Activated CD4-positive, alpha-beta T cell treated with anti-CD3 and anti-CD28 coated beads for 1 hour (primary cell): ENCODE measurements at places on chromosomes 16 and 17.

- DNase-seq = no peak
Measured at GRCh38 chr17:42676424-42677011, at the start of gene PLEKHH3. Gene PLEKHH3 (minus strand): TSS chr17:42676994. CDS start chr17:42676563, 431 bp downstream.

DNA sequence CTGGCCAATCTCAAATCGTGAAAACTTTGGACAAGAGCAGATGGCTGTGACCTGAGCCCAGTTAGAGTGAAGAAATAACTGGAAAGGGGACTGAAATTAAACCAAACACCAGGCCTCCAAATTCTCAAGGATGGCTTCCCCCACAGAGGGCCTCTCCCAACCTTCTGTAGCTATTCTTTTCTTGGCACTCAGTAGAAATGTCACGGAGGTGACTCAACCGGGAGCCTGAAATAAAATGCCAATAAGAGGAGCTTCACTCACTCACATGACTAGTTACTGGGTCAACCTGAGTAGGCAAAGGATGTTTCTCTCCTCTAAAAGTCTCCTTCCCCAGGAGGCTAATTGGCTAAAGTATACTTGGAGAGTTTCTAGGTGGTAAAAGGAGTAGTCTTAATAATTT lies 230.7 kb downstream of the MAF start:
- DNase-seq = no peak

- DNase-seq = no peak
Measured at GRCh38 chr16:83615953-83616350, 191.8 kb upstream of the HSBP1 start.

DNA sequence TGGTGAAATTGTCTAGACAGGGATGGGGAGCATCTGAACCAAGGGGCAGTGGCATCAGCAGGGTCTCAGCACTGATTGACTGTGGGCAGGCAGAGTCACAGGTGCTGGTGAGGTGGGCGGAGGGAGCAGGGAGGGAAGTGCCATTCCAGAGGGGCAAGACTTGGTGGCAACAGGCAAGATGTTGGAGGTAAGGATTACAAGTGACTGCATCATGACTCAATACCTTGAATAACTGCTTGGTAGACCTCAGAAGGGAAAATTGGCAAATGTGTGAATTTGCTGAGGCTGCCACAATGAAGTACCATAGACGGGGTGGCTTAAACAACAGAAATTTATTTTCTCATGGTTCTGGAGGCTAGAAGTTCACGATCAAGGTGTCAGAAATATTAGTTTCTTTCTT lies 419.1 kb downstream of the HS3ST3B1 start:
- DNase-seq = no peak

- no peak for DNase-seq
Measured at GRCh38 chr16:87531418-87531817, 38.6 kb upstream of the ZCCHC14 start.

GRCh38 chr17:49338883-49339282 lies 23.2 kb downstream of the ZNF652 start:
- DNase-seq = no peak

DNA sequence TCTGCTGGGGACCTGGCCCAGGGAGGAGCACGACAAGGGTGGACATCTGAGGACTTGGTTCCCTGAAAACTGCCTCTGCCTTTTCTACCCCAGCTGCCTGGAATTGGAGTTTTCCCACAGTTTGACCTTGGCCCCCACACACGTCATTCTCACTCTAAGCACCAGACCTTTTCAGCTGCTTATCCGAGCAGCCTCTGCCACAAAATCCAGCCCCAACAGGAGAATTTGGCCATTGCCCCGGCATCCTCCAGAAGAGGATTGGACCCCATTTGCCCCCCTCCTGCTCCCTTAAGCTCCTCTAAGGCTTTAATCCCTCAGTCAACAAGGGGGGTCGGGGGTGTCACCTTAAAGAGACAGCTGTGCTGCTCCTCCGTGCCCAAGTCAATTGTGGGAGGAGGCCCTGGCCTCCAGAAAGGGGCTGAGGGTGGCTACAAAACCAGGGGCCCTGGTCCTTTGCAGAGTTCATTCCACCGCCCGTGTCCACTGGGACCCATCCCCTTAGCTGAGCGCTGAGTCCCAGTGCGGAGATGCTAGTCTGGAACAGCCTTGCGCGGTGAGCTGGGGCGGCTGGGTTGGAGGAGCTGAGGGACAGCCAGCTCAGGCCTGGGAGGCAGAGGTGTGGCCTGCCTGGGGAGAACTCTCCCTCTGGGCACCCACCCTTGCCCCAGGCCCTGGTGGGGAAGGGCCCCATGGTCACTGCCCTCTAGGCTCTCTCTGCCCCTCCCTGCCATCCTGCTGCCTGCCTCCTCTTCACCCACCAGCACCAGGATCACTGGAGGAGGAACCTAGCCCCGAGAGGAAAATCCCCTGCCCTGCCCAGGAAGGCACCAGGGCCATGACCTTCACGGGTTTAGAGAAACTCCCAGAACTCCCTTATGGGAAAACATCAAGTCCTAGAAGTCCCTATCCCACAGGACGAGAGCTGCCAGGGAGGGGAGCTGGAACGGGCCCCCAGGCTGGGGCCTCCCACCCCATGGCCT lies 18.8 kb downstream of the TTYH2 start:
- DNase-seq = no peak

DNA sequence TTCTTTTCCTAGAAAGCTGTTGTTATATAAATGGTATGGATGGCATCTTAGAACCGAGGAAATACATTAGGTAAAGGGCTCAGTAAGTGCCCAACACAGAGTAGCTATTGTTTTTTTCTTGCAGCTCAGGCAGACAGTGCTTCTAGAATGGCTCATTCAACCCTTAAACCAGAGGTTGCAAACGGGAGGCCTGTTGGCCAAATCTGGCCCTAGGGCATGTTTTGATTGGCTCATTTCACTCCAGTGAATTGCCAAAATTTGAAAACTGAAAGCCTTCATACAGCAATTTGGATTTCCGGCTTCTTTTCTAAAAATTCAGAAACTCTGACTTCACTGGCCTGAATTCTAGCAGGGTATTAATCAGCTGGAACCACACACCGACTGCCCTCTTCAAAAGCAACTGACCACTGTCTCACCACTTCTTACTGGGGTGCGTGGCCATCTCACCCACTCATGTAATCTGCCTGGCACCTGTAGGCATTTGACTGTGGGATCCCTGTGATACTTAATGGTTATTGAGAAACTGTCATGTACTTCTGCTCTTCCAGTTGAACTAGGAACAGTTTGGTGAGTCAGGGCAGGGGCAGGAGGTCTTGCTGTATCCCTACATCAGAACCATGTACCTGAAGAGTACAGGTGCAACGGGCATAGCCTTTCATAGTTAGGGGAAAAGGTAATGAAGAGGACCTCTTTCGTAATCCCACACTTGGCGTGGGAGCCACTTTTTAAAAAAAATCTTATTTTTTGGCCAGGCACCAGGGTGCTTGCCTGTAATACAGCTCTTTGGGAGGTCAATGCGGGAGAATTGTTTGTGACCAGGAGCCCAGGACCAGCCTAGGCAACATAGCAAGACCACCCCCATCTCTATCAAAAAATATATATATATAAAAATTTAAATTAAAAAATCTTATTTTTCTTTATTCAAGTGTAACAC lies 53.6 kb upstream of the SCNN1B start:
- no peak for DNase-seq

DNA sequence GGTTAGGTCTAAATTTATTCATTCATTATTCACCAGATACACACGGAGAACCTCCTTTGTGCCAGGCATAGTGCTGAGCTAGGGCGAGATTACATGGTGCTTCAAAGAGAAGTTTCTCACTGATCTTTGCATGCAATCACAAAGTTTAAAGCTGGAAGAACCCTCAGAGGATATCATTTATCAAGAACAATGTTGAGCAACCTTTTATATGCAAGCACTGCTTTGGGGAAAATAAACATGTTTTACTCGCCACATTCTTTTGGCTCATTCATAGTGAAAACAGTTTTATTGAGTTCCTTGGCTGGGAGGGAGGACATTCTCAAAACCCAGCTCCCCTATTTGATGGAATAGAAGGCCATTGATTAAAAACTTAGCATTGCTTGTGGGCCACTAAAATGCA lies 49.8 kb upstream of the XYLT1 start:
- DNase-seq = no peak

DNA sequence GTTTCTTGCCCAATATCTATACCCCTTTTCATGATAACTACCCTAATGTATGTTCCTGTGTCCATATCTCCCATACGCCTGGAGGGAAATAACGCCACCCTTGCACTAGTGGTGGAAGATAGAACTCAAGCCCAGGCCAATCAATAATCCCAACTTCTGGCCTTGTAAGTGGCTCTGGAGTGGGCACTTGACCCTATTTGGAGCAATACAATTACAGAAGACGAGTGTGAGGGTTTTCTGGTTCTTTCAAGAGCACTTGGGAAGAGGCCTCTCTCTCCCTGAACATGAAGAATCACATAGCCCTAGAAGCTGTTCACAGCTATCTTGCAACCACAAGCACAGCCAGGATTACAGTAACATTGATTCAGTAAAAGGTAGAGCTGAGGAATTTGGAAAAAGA lies 217.9 kb downstream of the RAB11FIP4 start:
- DNase-seq = no peak

DNA sequence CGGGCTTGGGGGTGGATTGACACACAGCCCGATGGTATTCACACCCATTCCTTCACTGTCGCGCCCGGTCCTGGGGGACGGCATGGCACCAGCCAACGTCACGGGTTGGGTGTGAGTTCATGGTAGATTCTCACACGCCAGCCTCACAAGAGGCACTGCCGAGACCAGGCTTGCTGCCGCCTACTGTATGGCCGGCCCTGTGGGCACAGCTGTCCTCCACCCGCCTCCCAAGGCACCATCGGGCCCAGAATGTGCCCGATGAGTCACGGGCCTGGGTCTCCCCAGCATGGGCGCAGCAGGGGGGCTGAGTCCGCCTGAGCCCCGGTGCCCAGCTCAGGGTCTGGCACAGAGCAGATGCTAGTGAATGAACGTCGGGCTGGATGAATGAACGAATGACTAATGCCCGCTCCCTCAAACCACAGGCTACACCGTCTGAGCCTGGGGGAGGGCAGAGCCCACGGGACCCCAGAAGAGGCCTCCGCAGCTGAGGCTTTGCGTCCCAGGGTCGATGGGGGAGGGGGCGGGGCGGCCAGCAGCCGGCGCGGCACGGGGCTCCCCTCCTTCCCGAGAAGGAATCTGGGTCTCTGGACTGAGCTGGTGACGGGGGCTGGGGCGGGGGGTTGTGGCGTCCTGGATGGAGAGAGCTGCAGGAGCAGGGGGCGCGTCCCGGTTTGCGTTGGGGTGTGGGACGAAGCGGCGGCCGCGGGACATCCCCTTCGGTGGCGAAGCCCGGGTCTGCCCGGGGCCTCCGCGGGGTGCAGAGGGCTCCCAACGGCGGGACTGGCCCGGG lies 829 bp downstream of the PITPNM3 start:
- DNase-seq = no peak

GRCh38 chr16:20874088-20874581 lies 26.0 kb downstream of the DCUN1D3 start:
- DNase-seq = no peak

GRCh38 chr16:47037746-47038458 lies 64.4 kb upstream of the DNAJA2 start:
- DNase-seq = peak; percentile 84

DNA sequence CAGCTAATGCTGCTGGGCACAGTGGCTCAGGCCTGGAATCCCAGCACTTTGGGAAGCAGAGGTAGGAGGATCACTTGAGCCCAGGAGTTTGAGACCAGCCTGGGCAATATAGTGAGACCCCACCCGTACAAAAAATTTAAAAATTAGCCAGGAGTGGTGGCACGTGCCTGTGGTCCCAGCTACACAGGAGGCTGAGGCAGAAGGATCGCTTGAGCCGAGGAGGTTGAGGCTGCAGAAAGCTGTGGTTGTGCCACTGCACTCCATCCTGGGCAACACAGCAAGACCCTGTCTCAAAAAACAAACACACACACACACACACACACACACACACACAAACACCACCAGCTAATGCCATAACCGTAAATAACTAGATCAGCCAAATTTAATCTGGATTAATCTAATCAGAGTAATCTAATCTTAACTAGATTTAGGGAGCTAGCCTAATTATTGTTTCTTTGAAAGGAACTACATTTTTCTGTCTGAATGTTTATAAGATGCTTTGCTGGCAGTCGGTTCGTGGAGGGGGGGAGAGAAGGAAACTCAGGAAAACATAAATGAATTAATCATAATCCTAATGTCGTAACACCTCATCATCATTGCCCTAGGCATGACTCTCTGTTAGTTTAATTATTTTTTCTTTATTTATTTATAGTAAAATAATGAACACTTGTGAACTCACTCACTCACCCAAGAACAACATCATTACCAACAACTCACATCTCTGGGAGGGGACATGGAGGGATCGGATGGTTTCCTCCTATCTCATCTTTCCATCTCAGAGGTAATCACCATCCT lies 12.5 kb upstream of the RBBP6 start:
- no peak for DNase-seq
